ENCODE measurements at places on chromosomes 12 and 14.

GRCh38 chr12:19261773-19262172, 132.2 kb downstream of the PLEKHA5 start:
- no peak for DNase-seq

- no peak for DNase-seq
Measured at GRCh38 chr12:2581293-2582045, 213.3 kb upstream of the FKBP4 start.

GRCh38 chr12:1666215-1666614, 24.7 kb upstream of the ADIPOR2 start:
- no peak for DNase-seq

DNA sequence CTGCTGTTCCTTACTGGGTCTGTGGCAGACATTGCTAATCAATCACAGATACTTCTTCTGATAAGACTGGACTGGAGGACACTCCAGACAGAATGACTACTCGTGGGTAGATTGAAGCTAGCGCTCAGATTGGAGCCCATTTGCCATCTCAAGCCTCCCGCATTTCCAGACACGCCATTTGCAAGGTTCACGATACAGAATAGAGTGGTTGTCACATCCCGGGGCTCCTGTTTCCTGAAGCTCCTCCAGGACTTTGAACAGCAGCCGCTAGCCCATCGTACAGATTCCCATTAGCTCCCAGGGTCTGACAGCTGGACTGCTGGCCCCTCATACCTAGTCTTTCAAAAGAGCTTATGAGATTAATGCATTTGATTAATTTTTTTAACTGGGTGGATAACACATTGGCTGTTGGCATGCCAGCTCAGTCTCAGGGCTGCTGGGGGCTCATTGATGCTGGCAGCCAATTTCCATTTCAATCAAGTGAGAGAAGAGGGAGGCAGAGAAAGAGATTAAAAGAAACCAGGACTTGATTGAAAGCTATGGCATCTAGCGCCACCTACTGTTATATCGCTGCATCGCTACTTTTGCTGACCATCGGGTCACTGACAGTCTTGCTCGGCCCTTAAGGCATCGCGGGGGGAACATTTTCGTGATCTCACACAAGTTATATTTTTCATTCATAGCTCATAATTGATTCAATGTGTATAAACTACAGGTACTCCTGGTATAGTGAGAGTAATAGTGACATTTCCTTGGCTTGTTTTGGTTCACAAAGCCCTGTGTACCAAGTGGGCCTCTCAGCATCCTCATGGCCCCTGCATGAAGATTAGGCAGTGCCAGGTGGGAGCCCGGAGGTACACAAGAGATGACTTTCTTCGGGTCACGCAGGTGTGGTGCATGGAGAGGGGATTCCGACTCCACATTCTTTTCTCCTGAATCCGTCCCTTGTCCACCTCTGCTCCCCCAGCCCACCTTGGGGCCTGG, 78.6 kb downstream of the CCDC60 start:
- DNase-seq: no peak

GRCh38 chr12:50314636-50315312, 31.5 kb upstream of the LIMA1 start:
- no peak for DNase-seq

GRCh38 chr14:53947452-53948204, 9.0 kb downstream of the BMP4 start:
- no peak for DNase-seq

- DNase-seq: no peak
Measured at GRCh38 chr12:49968471-49968870, 4.3 kb upstream of the AQP6 start.

DNA sequence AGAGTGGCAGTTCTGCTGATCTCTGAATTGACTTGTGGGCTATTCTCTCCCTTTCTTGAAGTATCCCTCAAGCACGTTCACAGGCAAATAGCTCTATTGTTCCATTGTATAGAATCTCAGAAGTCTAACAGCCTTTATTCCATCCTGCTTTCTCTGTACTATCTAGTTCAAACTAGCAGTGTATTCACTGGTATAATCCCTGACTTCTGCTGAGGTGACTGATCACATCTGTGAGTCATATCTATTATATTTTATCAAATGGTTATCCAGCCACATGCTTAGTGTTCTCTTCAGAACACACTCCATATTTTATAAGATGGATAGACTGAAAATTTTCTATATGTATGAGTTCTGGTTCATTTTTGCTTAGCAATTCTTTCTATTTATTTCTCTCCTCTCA, 866.1 kb downstream of the C12orf50 start:
- DNase-seq: no peak

GRCh38 chr12:69278814-69279782, 39.7 kb downstream of the CPSF6 start:
- no peak for DNase-seq

DNA sequence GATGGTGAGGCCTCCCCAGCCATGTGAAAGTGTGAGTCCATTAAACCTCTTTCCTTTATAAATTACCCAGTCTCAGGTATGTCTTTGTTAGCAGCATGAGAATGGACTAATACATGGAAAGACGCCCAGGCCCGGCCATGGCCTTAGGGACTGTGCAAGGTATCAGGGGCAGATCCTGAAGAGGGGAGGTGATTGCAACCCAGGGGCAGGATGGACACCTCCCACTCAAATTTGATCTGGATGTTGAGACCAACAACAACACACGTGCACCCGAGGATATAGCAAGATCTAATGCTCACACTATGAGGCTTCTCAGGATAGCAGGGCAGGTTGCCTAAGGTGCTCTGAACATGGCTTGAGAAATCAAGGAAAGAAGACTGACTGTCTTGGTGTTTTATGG, 13.5 kb upstream of the SERPINA4 start:
- no peak for DNase-seq

DNA sequence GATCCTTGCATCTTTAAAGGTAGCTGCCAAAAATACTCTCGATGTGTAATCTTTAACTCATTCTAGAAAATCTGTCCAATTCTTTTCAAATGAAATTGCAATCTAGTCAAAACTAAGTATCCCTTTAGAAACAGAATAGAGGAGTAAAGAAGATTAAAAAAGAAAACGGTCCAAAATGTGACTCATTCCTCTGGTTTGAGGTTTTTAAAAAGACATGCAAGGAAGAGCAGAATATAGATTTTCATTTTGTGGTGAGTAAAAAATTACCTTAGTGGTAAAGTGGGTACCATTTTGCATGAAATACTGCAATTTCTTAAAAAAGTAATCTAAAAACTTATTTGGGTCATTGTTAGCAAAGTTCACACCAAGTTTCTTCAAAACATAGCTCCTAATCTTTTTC, 108.4 kb downstream of the BRMS1L start:
- no peak for DNase-seq

- DNase-seq: no peak
Measured at GRCh38 chr12:128205145-128205544, 61.8 kb upstream of the TMEM132C start.

- peak; percentile 27 for DNase-seq
Measured at GRCh38 chr12:110937104-110937641, 16.8 kb upstream of the MYL2 start.

DNA sequence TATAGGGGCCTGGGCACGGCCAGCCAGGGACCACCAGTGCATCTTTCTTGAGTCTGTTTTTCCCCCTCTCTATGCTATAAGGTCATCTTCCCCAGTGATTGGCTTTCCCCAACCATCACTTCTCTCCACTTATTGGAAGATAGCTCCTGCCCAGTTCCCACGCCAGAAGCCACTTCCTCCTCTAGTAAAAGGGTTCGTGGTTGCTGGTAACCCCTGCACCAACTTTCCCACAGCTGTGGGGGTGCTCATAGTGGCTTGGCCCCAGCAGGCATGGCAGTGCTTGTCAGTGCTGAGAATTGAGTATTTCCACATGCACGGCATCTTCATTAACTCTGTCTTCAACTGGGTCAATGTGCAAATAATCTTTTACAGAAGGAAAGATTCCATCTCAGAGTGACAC, 215.4 kb downstream of the FOXN3 start:
- DNase-seq: no peak

DNA sequence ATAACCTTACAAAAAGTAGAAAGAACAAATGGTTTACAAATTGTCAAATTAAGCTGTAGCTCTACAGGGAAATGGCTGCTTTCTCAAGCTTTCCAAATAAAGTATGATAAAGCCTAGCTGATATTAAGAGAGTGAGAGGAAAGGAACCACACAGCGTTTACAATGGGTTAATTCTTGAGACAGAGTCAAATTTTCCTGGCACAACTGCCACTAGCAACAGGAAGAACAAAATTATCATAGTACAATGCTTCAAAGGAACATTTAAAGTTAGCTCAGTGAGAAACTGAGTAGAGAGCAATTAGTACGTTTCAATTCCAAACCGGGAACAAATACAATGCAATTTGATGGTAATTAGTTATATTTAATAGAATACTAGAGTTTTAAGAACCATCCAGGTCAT, 116.0 kb downstream of the PPP1R12A start:
- no peak for DNase-seq

GRCh38 chr14:67426983-67427606, 15.1 kb upstream of the PLEK2 start:
- peak; percentile 43 for DNase-seq

DNA sequence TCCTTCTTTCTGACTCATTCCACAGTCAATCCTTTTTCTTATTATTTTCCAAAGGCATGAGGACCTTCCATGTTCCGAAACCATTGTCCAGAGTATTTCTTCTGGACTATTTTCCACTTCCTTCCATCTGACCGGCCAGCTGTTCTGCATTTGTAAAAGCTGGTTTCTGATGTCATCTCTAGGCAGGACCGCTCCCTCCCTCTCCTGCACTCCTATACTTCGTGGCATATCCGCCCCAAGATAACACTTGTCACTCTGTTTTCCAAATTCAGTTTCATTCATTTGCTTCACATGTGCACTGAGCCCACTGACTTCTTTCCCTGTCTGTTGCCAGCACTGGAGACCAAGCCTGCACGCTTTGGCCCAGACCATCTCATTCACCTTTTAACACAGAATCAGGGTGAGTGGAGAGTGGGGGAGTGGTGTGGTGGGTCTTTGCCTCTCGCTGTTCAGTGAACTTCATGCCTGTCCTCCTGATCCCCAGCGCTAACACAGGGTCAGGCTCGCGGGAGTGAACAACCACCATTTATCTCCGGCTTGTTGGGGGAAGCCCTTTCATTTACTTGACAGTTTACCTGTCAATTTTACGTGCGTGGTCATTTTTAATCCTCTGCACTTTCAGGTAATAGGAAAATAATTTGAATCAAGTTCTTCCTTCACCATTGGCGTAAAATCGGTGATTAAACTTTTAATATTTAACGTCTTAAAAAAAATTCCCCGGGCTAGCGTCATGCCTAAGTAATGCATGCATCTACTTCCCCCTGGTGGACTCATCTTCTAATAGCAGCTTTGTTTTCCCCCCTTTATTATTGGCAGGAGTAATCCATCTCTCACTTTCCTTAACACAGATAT, 52.5 kb downstream of the C12orf75 start:
- DNase-seq: no peak

DNA sequence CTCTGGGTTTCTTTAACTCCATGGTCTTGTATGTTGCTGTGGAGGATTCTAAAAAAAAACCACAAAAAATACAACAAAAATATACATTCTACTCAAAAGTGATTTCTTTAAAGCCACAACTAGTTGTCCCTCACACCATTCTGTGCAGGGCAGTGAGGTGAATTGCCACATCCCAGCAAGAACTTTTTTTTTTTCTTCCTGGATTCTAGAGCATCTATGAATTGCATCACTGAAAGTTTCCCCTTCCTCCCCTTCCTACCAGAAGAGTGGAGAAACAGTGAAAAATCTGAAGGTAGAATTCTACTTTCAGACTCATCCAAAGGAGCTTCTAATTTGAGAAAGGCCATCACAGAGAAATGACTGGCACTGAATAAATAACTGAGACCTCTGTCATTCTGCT, 395.3 kb downstream of the AEBP2 start:
- DNase-seq: no peak

DNA sequence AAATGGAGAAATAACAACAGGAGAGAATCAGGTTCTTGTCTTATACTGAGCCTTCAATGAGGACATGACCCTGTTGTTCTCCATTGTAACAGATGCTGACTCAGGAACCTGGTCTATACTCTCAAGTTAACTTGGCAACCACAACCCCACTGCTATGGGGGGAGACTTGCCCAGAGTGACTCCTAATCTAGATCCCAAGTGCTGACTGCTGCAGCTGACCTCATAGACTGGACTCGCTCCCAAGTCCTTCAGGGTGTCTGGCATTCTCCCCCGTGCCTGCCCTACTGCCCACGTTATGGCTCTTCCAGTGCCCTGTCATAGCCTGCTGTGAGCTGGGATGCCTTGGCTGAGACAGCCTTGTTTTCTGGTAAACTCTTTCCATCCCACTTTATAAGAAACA, 37.1 kb downstream of the NID2 start:
- no peak for DNase-seq

DNA sequence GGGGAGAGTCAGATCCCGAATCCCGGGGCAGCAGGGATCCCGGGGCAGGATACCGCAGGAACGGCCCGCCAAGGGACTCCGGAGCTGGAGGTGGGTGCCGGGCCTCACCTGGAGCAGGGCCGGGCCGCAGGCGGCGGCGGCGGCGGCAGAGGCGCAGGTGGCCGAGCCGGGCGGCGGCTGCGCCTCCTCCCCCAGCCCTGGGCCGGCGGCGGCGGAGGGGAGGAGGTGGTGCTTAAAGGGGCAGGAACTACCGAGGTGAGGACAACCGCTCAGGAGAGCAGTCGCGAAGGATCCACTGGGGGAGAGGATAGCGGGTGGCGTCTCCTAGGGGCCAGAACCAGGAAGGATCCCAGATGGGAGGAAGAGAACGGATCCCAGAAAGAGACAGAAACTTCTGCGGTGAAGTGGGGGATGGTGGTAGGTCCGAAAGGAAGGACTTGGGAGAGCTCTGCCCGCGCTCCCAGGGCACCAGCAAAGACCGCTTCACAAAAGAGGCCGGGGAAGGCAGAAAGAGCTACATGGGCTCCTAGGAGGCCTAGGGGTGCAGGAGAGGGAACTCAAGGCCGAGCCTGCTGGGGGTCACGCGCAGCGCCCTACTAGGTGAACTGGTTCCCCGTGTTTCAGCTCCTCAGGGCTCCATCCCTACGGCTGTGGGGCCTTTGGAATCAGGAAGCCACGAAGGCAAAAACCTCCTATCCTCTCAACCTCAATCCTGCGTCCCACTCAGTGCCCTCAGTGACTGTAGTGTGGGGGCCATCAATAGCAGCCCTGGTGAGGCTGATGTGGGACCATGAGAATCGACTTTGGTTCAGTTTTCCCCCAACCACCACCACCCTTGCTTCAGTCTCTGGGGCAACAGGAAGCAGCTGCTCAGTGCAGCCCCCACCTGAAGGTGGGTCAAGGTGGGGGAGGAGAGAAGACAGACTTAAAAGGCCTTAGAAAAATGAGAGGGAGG, 5.0 kb upstream of the BAZ2A start:
- DNase-seq: peak; percentile 55

DNA sequence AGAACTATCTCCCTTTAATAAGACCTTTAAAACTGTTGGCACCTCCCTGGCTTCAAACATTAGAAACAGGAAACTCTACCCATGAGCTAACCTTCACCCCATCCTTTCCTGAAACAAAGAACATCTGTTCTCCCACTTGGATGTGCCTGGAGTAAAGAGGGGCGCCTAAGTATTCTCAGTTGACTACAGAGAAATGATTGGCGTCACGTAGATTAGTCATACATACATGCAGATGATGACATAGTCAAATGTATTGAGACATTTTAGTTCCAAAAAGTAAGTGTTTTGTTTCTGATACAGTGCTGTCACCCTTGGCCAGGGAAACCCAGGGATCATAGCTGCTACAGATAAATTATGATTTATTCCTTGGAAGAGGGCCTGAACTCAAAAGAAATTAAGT, 260.0 kb upstream of the PLEKHG7 start:
- DNase-seq: no peak

- DNase-seq: no peak
Measured at GRCh38 chr14:55577229-55577628, 2.8 kb upstream of the KTN1 start.
